Activated CD8-positive, alpha-beta T cell treated with anti-CD3 and anti-CD28 coated beads for 36 hours (primary cell): ENCODE measurements at places on chromosomes 1 and 21.

DNA sequence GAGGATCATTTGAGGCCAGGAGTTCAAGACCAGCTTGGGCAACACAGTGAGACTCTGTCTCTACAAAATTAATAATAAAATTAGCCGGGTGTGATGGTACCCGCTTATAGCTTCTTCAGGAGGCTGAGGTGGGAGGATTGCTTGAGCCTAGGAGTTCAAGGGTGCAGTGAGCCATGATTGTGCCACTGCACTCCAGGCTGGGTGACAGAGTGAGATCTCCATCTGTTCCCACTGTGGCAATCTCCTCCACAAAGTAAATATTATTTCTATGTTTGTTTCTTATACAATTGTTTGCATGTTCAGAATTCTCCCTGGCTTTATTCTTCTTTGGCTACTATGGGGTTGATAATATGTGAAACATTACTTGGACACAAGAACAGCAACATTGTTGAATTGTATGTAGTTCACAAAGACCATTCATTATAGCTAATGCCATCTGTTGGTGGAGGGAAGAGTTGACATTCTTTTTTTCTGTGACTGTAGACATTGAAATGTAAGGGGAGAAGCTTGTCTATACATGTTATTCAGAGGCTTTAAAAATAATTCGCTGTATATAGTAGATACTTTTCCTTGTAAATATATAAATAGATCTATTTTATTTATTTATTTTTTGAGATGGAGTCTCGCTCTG is 47.8 kb upstream of the SRSF10 start:
- no peak for DNase-seq

- DNase-seq, result no peak
Measured at GRCh38 chr1:44643721-44644334, 30.5 kb downstream of the TMEM53 start.

GRCh38 chr1:58927041-58927721 is 143.3 kb upstream of the JUN start:
- DNase-seq, result no peak

DNA sequence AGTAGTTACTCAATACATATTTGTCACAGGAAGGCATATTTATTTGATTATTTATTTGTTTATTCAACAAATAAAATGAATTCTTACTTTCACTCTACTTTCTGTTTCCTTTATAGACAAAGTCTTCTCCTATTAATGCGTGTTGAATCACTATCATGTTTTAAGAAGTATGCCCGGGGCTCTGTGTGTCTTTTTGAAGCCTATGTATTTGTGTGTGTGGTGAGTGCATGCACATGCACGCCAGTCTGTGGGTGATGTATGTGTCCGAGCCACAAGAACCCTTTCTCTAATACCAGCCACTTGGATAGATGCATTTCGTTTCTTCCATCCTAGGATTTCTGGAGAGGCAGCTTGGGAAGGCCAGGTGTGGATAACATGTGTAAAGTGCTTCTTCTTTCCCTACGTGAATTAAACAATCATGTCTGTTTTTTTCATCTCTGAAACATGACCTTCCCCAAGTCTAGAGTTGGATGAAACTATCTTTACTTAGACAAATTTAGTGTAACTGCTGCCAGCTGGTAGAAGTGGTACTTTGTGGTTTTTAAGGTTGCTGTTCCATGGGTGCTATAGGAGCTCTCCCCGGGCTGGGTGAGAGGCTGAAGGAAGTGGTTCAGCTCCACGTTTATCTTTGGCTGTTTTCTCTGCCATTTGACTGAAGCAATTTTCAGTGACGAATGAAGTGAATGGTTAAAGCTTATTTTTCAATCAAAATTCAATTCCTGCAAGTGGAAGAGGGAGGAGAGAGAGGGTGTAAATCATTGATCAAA is 46.8 kb upstream of the PPM1J start:
- DNase-seq, result no peak

- no peak for DNase-seq
Measured at GRCh38 chr1:153357853-153358690, at the start of gene S100A9. TSS of gene S100A9 (plus strand) at chr1:153357854. CDS start at chr1:153358284, 430 bp downstream.

- no peak for DNase-seq
Measured at GRCh38 chr1:96409689-96410088, 311.9 kb upstream of the PTBP2 start.

GRCh38 chr1:230913496-230913895 is 45.2 kb upstream of the C1orf198 start:
- no peak for DNase-seq

DNA sequence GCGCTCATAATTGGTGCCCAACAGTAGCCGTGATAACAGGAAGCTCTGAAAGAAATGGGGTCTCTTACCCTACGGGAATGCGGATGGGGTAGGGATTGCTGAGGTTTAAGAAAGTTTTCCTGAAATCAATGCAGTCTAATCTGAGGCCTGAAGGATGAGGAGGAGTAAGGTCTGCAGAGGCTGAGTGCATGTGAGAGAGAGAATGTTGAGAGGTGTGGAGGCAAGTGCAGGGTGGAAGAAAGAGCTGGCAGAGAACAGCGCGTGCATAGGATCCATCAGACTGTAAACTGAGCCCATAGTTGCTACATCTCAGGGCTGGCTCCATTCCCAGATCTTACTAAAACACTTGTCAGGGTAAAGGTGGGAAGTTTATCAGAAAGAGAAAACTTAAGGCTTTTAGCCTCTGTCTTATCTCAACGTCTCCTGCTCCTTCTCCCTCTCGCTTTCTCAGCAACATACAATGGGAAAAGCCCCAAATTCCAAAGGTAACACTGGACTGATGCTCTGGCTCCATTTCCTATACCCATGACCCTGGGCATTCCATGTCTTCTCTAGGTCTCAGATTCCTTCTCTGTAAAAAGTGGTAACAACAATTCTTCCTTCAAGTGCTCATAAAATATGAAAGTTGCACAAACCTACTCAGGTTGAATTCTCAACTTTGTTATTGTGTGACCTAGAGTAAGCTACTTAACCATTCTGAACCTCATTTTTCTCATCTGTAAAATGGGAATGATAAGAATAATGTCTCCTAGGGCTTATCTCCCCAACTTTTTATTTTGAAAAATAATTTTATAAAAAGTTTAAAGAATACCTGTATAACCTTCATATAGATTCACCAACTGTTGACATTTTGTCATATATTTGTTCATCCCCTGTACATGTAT is 75.2 kb downstream of the SH3GLB1 start:
- no peak for DNase-seq
